Kidney glomerular epithelial cell (primary cell): ENCODE measurements at places on chromosomes 16 and 17.
A peak's percentile ranks its signal among the peaks of the same experiment; 100 is the strongest.

DNA sequence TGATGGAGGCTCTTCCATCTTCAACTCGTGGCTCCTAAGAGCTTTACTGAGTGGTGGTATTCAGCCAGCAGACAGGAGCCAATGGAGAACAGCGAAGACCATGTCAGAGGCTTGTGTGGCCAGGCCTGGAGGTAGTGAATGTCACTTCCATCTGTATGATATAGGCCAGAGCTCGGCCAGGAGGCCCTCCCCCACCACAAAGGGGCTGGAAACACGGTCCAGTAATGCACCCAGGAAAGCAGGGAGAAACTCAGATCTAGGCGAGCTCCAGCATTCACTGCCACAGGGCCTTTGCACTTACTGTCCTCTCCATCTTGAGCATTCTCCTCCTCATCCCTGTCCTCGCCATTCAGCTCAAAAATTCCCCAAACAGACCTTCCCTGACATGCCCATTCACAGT is 555.3 kb upstream of the C16orf82 start:
- DNase-seq, result no peak

DNA sequence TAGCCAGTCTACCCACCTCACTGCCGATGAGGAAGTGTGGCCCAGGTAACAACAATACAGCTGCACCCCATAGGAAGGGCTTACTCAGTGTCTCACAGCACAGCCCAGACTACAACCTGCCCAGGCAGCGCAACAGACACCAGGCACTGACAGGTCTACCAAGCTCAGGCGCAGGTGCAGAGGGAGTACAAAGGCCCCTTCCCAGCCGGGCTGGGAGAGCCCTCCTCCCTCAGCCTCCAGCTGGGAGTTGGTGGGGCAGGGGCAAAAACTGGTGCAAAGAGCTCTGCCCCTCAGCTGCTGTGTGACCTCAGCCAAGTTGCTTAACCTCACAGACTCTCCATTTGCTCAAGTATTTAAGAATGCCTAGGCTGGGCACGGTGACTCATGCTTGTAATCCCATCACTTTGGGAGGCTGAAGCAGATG is 112.6 kb upstream of the LHX1 start:
- DNase-seq, result no peak

- no peak for DNase-seq
These were observed 14.6 kb downstream of the STH start for GRCh38 chr17:46013502-46014165.

GRCh38 chr17:27322690-27323508 is 29.0 kb downstream of the WSB1 start:
- no peak for DNase-seq

DNA sequence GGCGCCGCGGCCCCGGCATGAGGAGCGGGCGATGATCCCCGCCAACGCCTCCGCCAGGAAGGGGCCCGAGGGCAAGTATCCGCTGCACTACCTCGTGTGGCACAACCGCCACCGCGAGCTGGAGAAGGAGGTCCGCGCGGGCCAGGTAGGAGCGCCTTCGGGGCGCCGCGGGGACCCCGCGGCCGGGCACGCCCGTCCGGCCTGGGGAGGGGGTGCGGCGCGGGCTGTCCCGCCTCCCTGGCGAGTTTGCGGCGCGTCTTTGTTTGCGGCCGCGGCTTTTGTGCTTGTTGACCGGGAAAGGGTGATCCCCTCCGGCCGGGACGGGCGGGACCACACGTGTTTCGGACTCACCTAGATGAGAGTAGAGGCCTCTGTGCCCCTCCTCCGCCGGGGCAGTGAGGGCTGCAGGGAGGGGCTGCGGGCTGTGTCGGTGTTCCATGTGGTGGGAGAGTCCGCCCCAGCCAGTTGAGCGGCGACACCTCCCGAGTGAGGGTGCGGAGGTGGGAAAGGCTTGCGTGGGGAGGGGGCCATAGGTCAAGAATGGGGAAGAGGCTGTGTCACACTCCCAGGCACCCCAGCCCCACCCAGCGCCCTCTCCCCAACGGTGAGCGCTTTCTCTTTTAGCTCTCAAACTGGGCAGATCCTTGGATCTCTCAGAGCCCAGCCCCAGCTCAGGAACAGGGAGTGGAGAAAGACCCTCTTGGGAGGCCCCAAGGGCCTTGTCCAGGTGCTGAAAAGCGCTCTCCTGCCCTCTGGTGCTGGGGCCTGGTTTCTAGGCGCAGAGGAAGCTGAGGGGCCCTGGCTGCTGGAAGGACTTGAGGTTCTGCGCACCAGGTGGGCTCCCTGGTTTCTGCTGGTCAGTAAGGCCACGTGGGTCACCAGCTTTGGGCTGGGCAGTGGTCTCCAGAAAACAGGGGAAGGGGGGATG is 923 bp downstream of the ANKRD13B start:
- DNase-seq, result no peak

DNA sequence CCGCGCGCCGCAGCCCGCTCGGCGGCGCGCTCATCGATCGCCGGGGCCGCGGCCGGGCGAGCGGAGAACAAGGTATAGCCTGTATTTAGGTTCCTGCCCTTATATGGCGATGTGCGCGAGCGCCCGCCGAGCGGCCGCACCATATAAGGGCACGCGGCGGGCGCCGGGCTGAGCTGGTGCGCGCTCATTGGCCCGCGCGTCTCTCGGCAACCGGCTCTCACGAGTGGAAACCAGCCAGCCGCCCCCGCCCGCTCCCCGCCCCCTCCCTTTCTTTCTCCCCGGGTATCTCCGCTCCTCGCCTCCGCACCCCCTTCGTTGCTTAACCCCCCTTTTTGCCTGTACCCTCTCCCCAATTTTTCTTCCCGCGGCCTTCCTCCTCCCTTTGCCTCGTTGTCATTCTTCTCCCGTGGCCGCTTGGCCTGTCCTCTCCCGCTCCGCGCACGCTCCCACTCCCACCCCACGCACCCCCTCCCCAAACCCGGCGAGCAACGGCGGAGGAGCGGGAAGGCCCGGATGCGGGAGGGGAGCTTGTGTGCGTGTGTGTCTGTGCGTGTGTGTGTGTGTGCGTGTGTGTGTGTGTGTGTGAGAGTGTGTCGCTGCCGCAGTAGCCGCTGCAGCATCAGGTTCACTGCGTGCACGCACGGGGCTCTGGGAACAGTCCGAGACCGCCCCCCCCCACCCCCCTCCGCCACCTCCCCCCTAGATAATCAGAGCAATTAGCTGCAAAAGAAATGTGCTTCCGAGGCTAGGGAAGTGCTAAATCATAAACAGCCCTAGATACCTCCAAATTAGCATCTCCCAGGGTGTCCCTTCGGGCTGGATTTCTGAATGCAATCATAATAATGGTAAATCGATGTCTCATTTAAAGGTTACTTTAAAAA is 13.5 kb upstream of the CBX8 start:
- peak; percentile 72 for DNase-seq

DNA sequence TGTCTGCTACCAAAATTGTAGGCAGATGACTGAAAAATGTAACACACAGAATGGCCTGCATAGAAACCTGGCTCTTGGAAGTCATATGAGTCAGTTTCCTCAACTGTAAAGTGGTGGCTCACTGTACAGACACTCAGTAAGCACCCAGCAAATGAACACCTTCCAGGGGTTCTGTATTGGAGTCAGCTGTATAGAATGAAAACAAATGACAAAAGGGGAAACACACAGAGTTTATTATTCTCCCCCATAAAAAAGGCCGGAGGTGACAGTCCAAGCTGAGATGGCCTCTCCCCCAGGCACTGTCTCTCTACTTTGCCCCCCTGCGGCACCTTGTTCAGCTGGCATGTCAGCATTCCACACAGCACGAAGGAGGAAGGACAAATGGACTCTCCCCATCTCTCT is 6.2 kb upstream of the MEOX1 start:
- peak; percentile 37 for DNase-seq

GRCh38 chr16:66144641-66145040 is 221.8 kb upstream of the CDH5 start:
- DNase-seq, result no peak

GRCh38 chr16:5186381-5186903 is 88.8 kb upstream of the EEF2KMT start:
- DNase-seq, result no peak
